ENCODE measurements at places on chromosomes 1 and 21.

- DNase-seq, result no peak
Measured at GRCh38 chr1:206674236-206674635, 10.5 kb upstream of the MAPKAPK2 start.

- no peak for DNase-seq
Measured at GRCh38 chr21:36155603-36156338, 853 bp upstream of the DOP1B start.

DNA sequence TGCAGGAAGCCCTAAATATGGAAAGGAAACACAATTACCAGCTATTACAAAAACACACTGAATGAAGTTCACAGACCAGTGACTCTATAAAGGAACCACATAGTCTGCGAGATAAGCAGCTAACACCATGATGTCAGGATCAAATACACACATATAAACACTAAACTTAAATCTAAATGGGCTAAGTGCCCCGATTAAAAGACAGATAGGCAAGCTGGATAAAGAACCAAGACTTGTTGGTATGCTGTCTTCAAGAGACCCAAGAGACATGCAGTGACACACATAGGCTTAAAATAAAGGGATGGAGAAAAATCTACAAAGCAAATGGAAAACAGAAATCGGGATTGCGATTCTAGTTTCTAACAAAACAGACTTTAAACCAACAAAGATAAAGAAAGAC lies 121.9 kb downstream of the SLC5A9 start:
- DNase-seq, result no peak

- no peak for DNase-seq
Measured at GRCh38 chr1:105294838-105295237, 1545.1 kb downstream of the AMY1C start.

GRCh38 chr1:1206376-1206965 lies at the start of gene TNFRSF18:
TNFRSF18 (minus strand) TSS chr1:1206592; CDS start chr1:1206571, 21 bp downstream.
- DNase-seq, result no peak

DNA sequence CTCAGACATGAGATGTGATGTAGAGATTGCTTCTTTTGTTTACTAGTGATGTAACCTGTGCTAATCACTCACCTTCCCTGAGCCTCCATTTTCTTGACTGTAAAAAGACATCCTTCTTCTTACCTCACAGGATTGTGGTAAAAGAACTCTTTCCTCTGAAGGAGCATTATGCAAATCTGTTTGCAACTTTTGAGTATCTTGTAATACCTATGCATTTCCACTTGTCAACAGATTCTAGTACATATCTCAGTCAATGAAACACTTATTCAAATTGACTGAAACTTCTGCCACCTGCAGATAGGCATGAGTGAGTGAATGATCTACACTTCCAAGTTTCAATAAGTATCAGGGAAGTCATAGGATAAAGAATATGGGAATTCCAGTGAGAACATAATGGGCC lies 174.7 kb downstream of the HHIPL2 start:
- no peak for DNase-seq

DNA sequence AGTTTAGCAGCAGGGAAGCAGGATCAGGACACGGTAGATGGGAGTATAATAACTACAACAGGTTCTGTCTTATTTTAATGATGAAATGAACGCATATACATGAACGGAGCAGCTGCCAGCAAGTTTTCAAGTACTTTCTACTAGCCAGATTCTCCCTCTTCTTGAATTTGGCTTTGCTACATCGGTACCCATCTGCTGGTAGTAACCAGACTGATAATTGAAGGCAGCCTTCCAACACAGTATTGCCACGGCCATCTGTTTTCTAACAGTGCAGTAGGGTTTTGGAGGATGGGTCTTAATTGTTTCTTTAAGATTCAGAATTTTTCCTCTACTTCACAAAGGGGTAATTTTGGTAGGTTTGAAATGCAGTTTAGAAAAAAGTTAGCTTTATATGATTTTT lies 33.4 kb downstream of the CENPF start:
- no peak for DNase-seq

- DNase-seq, result no peak
Measured at GRCh38 chr1:227889863-227890405, 57.8 kb downstream of the WNT9A start.

DNA sequence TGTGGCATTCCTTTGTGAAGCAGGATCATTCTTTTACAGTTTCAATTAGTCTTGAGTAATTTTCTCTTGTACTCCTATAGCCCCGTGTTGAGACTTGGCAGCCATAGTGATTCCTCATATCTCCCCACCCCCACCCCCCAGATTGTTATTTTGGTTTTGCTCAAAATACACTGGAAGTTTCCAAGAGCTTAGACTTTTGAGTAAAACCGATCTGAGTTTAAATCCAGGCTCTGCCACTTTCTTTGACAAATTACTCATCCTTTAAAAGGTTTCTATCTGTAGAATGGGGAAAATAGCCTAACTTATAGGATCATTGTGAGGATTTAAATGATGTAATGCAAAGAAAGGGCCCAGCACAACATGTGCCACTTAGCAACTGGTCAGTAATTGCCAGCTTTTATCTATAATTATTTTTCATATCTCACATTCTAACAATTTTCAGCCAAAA lies 53.1 kb upstream of the RC3H1 start:
- no peak for DNase-seq
